CD4-positive, alpha-beta T cell treated with Interleukin-6 at 100 ng/mL for 8 hours (primary cell): ENCODE measurements at places on chromosomes 7 and 10.

GRCh38 chr10:14543046-14543903 lies 212.6 kb upstream of the FRMD4A start:
- DNase-seq: peak; percentile 47

DNA sequence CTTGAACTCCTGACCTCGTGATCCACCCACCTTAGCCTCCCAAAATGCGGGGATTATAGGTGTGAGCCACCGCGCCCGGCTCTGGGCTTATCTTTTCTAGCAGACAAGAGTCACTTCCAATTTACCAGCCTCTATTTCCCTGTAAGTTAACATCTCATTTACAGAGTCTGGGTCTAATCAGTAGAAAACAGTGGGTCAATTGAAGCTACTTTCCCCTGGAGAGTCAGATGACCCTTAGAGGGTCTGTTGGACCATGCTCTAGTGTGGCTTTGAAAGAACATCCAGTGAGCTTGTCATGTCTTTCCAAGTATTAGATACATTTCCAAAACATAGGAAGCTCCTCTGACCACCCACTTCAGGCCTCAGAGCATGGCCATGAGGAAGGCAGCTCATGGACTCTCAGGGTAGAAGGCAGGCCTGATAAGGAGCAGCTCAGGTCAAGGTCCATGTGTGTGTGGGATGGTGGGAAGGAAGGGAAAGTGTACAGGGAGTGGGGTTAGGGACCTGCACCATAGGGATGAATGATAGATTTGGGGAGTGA lies 27.6 kb upstream of the RBM20 start:
- DNase-seq: no peak

- no peak for DNase-seq
Observed at GRCh38 chr10:47223236-47223635, 76.8 kb upstream of the GDF10 start.

- peak; percentile 70 for DNase-seq
Observed at GRCh38 chr7:149422162-149422913, 38.5 kb downstream of the ZNF777 start.

- DNase-seq: no peak
Observed at GRCh38 chr7:41599760-41600159, 103.1 kb downstream of the INHBA start.

DNA sequence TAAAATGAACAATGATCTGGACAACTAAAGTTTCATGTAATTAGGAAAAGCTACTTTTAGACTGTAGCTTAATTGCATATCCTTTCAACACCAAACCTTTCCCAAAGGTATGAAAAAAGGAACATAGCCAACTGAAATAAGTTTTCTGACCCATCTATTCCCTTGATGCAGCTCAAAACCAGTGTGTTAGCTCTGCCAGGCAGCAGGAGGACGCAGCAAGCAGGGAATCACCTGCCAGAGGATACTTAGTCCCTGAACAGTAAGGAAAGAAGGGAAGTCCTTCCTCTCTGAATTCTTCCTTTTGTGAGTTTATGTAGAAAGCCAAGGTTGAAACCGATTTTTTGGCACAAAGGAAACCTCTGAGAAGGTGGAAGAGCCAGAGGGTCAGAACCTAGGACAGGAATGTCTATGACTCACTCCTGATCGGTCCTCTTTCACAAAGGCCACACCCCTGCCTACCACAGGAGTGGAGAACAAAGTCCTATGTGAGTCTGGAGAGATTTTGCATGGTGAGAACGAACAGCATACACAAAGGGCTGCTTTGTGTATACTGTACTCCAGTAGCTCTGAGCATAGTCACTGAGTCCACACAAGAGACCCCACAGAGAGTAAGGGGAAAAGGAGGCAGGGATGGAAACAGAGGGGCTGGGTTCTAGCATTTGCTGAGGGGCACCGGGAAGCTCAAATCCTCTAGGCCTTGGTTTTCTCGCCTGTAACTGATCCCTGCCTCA lies 68.8 kb upstream of the GSDME start:
- peak; percentile 7 for DNase-seq

GRCh38 chr7:11297764-11298163 lies 324.1 kb downstream of the PHF14 start:
- no peak for DNase-seq

DNA sequence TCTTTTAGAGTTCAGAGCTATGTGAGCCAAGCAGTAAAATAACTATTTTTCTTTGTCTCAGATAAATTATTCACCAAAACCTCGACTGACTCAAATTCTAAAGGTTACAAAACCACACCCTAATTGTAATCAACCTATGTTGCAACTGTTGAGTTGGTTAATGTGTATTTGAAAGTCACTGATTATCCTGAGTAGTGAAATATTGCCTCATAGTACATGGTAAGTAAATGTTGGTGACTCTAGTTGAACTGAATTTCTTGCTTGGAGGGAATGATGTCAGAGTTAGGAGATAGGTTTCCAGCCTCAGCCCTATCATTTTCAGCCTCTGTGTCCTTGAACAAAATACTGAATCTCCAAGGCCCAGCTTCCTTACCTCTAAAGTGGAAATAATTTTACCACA lies 3.0 kb upstream of the CYP2C18 start:
- no peak for DNase-seq

GRCh38 chr7:148625342-148625741 lies 34.8 kb downstream of the C7orf33 start:
- DNase-seq: no peak

- no peak for DNase-seq
Observed at GRCh38 chr7:112020800-112021199, 185.4 kb downstream of the DOCK4 start.

DNA sequence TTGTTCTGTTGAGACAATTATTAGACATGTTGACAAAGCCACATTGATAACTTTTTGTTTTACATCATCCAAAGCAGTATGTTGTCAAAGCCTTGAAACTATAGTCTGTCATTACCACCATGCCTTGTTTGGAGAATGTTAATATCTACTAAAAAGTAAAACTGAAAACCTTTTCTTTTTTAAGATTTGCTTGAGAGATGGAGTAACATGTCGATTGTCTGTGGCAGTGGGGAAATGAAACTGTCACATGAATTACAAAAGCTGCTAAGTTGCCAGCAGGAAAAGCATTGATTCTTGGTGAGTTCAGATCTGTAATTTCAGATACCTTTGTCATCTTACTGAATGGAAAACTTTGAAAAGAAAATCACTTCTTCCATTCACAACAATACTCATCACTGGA lies 69.1 kb downstream of the TFPI2 start:
- no peak for DNase-seq

DNA sequence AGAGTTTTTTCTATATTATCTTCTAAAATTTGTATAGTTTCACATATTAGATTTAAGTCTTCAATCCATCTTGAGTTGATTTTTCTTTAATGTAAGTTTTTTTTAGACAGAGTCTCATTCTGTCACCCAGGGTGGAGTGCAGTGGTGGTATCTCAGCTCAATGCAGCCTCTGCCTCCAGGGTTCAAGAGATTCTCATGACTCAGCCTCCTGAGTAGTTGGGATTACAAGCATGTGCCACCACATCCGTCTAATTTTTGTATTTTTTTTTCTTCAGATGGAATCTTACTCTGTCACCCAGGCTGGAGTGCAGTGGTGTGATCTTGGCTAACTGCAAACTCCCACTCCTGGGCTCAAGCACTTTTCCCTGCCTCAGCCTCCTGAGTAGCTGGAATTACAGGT lies 143.4 kb upstream of the ZNF92 start:
- DNase-seq: no peak

DNA sequence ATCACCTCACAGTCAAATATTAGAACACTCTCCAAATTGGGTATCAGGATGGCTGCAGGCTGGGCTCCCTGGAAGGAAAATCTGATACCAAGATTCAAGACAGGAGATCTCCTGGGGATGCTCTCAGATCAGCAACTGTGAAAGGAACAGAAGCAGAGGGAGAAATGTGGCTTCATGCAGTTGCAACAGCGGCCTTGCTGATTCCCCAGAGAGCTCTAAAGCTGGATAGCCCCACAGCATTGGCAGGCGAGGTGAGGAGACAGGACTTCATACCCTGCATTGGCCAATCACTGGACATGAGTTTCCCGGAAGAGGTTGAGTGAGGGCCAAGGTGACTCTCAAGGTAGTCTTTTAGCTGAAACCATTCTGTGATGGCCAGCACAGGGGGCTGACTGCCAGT lies 190.6 kb downstream of the PTPN20 start:
- no peak for DNase-seq

DNA sequence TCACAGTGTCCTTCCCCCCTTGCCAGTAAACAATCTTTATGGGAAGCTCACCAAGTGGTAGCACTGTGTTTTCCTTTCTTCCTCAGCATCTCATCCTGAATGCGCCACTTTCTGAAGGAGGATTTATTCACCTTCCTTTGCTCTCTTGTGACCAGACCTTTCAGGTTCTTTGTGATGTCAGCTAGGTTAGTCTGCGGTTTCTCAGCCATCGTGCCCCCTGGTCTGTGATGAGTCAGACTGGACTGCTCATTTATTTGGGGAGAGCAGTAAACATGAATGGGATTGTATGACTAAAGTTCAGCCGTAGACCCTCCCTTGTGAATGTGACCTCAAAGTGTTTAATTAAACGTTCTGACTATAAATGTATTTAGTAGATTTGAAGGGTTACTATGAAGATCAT lies 235.1 kb upstream of the CELF2 start:
- no peak for DNase-seq

DNA sequence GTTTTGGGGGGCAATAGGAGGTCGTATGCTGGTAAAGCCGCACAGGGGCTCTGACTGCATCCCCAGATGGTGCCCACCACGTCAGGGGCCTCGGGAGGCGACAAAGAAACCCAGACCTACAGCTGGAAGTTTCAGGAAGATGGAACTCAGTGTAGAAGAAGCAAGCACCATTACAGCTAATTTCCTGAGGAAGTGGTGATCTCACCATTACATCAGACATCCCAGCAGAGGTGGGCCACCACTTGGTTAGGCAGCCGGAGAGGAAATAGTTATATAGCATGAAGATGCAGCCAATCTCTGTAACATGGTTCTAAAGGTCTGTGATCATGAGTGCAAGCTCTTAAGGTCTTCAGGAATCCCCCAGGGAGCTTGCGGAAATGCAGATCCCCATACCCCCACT lies 127.3 kb upstream of the PCBD1 start:
- DNase-seq: no peak

DNA sequence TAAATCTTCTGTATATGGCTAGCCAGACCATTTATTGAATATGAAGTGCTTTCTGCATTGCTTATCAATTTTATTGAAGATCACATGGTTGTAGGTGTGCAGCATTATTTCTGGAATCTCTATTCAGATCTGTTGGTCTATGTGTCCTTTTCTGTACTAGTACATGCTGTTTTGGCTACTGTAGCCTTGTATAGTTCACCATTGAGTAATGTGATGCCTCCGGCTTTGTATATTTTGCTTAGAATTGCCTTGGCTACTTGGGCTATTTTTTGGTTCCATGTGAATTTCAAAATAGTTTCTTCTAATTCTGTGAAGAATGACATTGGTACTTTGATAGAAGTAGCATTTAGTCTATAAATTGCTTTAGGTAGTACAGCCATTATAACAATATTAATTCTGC lies 1187.2 kb downstream of the XPNPEP1 start:
- DNase-seq: no peak

- no peak for DNase-seq
Observed at GRCh38 chr10:14412624-14413023, 81.9 kb upstream of the FRMD4A start.

GRCh38 chr10:71678057-71678805 lies 41.3 kb downstream of the C10orf105 start:
- DNase-seq: no peak

GRCh38 chr7:128017862-128018845 lies 13.1 kb downstream of the LRRC4 start:
- DNase-seq: no peak

DNA sequence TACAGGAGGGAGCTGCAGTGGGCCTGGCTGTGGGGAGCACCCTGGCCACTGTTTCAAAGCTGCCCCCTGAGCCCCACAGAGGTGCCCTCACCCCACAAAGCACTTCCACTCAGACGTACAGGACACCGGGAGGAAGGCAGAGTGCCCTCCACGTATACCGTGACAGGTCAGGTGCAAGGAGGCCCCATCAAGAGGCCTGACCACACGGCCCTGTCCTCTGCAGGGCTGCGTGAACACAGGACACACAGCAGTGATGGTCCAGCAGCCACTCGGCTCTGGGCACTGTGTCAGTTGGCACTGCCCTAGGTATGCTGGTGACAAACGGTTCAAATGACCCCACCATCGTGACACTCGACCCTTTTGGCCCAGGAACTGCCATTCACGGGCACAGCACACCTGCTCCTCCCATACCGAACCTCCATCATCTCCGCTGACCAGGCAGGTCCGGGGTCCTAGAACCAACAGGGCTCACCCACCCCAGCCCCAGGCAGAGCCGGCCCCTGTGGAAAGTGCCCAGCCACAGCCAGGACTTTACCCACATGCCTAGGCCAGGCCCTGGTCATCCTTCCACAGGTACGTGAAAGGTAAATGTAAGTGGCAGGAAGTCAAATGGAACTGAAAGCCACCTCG lies 560.9 kb downstream of the PTPRN2 start:
- no peak for DNase-seq

DNA sequence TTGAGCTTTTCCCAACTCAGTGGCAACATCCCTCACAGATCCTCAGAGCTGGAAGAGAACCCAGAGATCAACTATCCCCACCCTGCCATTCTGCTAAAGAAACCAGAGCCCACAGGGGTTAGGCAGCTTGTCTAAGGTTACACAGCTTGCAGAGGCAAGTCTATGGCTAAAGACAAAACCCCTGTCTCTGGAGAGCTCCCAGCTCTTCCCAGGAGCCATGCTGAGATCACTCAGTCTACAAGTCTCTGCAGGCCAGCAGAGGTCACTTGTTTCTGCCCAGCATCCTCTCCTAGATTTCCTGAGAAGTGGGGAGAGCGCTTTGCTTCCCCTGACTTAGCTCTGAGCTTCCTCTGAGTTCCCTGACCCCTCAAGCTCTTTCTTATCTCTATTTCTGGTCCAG lies 28.5 kb upstream of the LOXL4 start:
- DNase-seq: no peak

DNA sequence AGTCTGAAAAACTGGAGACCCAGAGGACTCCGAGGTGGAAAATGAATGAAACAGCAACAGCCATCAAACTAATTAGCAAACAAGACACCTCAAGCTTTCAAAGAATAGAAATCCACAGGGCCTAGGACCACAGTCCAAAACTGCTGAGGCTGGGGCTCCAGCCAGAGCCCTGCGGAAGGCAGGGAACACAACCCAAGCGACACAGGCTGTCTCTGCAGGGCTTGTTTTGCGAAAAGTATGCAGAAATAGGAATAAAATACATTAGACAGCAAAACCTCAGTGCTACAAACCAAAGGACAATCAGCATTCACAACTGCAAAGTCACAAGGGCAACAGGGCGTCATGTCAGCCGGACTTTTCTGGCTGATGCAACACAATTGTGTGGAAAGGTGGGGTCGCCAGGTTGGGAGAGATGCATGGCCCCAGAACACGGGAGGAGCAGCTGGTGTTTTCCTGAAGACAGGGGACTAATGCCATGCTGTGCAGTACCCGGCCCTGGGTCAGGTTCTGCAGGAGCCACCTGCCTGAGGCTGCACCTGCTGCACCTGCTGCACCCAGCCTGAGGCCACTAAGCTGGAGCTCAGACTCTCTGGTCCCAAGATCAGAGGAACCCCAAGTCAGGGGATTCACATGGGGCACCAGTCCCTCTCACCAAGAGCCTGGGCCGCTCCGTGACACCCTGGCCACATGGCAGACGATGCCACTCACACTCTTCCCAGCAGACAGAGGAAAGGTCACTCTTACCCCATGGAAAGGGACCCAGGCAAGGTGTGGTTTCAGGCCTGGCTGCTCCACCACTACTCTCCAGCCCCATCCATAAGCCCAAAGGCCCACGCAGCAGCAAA lies 74.2 kb downstream of the MAD1L1 start:
- DNase-seq: no peak

- DNase-seq: peak; percentile 15
Observed at GRCh38 chr10:7409732-7410168, 1.1 kb downstream of the SFMBT2 start.
